ENCODE measurements at places on chromosomes 13 and 19.

DNA sequence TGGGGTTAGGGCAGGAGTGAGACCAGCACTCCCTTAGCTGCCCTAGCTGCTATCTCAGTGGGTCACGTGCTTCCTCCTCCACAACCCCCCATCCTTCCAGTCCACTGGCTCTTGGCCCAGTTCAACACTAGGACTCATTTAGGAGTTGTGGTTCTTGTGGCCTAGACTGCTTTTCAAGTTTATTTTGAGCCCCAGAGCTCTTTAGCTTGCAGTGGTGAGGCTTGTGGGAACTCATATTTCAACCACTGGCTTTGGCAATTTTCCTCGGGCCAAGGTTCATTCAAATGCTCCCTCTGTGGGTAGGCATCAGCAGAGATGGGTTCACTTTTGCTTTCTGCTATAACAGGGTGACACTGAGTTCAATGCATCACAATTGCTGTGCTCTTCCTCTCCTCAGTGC is 436.2 kb upstream of the SLITRK5 start:
- no peak for DNase-seq

DNA sequence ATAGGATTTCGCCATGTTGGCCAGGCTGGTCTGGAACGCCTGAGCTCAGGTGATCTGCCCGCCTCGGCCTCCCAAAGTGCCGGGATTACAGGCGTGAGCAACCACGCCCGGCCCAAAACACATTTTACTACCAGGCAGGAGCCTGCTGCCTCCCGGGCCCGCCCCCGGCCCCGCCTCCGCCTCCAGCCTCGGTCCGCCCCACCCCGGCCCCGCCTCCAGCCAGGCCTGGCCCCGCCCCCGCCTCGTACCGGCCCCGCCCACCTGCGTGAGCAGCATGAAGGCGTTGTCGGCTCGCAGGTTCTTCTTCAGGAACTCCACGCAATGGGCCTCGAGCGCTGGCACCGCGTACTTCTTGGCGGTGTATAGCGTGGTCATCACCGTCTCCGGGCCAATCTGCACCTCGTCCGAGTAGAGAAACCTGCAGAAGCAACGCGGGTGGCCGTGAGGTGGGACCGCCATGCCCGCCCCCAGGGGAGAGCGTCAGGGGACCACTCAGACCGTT is 22.7 kb downstream of the BTBD2 start:
- no peak for DNase-seq

GRCh38 chr19:55353356-55353802 is 1.1 kb downstream of the COX6B2 start:
- DNase-seq: no peak

DNA sequence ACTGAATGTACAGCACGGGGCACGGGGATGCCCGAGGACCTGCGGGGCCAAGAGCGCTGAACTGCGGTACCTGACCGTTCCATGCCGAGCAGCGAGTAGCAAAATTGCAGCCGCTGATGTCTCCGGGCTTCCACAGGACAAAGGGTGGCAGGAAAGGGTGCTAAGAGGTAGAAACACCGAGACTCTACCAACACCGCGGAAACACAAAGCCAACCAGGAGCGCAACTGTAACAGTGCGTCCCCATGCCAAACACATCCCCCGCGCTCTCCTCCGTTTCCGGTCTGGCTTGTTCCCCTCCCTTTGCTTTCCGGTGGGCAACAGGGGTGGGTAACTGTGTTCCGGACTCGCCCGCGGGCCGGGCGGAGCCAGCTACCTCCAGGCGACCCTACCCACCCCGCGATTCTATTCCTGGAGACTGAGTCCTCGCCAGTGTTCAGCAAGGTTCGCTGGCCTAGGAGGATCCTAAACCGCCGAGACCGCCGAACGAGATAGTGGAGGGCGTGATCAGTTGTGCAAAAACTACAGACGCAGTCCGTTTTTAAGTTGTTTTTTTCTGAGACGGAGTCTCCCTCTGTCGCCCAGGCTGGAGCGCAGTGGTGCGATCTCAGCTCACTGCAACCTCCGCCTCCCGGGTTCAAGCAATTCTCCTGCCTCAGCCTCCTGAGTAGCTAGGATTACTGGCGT is 34.9 kb upstream of the NEK3 start:
- peak; percentile 93 for DNase-seq

DNA sequence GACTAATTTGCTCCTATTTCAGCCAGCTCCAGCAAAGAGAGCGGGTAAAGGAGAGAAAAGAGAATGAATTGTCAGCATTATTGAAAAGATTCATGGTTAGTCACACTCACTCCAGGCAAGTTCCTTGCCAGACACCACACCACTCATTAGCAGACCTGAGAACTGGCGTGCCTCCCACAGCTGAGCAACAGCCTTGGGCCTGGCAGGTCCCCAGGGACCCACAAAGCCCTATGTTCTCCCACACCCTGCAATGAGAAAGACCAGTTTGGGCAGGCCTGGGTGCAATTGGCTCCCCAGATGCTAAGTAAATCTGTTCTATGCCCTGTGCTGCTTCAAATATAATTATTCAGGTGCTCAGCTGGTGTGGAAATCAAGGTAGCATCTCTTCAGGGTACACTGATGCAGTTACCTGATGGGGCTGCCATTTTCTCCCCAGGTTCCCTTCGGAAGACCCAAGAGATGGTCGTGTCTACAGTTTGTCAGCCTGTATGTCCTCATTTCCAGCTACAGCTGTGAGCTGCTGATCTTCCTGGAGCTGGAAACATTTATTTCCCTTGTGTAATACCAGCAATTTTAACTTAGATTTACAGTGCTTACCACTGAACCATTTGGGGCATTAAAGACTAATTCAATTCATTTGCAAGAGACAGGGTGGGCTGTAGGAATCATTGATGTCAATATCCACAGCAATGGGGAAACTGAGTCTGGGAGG is 405.0 kb downstream of the COG6 start:
- peak; percentile 92 for DNase-seq

DNA sequence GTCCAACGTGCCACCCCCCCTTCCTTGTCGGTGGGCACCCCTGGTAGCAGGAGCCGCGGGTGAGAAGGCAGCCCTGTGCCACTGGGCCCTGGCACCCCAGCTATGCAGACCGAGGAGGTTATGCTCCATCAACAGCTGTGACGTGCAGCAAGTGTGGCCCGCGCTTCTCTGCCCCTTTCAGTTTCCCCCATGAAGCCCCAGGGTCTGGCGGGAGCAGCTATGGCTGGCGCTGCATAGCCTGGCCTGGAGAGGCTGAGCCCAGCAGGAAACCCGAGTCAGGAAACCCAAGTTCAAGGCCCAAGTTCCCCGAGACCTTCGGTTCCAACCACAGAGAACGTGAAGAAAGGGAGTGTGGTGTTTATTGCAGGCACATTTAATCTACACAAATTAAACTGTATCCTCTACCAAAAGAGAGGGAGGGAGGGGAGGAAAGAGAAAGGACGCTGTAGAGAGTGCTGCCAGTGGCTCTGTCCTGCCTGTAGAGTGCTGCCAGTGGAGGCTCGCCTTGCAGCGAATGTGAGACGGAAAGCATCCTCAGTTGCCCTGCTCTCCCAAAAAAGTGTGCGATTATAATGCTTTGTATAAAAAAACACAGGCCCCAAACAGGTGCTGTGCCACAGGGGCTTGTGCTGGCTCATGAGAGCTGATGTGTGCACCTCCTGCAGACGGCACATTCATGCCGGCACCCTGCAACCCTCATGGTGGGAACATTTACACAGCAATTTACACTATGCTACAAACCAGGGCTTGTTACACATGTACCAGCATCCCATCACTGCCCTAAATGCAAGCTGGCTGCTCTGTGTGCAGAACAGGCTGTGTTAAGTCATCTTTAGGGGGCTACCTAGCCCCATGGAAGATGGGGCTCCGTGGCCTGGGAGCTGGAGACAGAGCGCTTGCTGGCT is 16.3 kb downstream of the POP4 start:
- no peak for DNase-seq

- DNase-seq: no peak
These were observed 1.4 kb upstream of the OR7G3 start for GRCh38 chr19:9128171-9128570.

DNA sequence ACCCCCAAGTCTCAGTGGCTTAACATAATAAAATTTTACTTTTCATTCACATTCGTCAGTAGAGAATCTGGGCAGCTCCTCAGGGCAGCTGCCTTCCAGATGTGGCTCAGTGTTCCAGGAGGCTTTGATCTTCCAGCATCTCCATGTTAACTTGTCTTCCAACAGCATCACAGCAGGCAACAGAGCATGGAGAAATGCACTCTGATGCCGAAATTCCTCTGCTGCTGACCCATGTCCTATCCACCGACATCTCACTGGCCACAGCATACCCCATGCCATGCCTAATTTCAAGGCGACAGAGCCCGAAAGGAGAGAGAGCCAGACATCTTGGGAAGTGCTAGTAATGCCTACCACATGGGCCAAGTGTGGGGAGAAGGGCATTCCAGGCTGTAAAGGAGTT is 64.9 kb upstream of the MEDAG start:
- no peak for DNase-seq

DNA sequence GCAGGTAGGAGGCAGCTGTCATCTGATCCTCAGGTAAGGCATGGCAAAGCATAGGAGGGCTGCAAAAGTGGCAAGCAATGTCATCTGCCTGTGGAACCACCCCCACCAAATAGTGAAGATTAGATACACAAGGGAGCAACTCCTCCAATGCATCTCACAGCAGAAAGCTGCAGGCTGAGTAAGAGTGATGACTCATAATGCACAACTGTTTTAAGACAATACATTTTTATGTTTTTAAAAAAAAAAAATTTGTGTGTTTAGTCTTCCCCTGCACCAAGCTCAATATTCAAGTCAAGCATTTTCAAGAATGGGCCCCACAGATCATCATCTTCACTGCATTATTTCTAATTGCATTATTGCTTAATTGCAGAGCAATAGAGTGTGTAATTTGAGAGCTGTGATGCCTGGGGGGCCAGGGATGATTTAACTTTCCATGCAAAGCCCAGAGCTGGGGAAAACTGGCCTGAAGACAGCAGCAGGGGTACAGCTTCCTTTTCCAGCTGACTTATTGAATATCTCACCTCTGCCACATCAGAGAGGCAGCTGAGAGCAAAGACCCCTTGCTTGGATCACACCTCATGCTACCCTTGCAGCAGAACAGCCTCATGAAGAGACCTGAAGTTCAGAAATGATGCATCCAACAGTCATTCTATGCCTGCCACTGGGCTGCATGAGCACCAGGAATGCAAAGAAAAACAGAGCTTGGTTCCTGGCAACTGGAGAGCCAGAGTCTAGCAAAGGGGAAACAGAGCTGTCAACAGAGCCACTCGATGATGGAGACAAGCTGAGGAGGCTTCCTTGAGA is 22.7 kb upstream of the POP4 start:
- no peak for DNase-seq

- no peak for DNase-seq
These were observed 19.5 kb upstream of the ALOX5AP start for GRCh38 chr13:30715837-30716236.

- DNase-seq: no peak
These were observed 1.6 kb downstream of the SOHLH2 start for GRCh38 chr13:36212789-36213188.

DNA sequence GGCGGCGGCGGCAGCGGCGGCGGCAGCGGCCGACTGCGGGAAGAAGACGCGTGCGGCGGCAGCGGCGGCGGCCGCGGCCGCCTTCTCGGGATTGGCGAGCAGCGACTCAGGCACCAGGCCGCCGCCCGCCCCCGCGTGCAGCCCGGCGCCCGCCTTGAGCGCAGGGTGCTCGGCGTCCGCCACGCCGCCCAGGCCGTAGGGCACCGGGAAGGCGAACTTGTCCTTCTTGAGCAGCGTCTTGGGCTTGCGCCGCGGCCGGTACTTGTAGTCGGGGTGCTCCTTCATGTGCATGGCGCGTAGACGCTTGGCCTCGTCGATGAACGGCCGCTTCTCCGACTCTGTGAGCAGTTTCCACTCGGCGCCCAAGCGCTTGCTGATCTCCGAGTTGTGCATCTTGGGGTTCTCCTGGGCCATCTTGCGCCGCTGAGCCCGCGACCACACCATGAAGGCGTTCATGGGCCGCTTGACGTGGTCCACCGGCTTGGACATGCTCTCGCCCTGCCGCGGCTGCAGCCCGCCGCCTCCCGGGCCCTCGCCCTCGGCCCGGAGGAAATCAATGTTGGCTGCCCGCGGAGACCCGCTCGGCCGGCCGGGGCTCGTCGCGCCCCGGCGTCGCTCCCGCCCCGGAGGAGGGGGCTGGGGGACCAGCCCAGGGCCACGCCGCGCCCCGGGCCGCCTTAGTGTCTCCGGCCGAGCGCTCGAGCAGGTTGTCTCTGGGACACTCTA is 621 bp downstream of the SOX21 start:
- no peak for DNase-seq

GRCh38 chr19:2636897-2637683 is 65.4 kb downstream of the GNG7 start:
- DNase-seq: peak; percentile 28

GRCh38 chr13:41514853-41515395 is 57.6 kb downstream of the RGCC start:
- no peak for DNase-seq

GRCh38 chr19:12944104-12944674 is 1.5 kb upstream of the RAD23A start:
- DNase-seq: no peak

DNA sequence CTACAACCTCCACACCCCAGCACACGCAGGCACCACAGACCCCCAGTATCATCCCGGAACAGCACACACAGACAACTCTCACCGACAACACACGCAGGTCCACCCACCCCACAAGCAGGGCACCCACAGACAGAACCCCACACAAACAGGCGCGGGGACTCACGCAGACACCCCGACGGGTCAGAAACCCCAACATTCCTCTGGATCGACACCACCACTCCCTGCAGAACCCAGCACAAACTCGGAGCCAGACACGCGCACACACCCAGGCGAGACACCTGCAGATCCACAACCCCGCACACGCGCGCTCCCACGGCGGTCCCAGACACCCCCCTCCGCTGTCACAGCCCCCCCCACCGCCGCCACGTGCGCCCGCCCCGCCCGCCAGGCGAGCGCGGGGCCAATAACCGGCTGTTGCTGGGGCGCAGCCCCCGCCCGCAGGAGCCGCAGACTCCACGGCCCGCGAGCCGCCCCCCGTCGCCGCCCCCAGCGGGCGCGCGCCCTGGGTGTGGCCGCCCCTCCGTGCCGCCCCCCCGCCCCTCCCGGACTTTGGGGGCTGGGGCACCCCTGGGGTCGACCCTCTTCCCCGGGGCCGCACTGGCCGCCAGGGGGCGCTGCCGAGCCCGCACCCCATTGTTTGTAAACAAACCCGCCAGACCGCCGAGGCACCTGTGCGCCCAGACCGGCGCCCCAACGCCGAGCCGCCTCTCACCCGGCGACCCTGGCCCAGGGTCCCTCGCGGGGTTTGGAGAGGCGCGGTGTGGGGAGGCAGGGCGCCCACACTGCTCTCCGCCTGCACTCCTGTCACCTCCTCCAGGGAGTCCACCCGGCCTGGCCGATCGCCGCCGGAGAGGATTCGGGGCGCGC is 712 bp downstream of the BBC3 start:
- no peak for DNase-seq

DNA sequence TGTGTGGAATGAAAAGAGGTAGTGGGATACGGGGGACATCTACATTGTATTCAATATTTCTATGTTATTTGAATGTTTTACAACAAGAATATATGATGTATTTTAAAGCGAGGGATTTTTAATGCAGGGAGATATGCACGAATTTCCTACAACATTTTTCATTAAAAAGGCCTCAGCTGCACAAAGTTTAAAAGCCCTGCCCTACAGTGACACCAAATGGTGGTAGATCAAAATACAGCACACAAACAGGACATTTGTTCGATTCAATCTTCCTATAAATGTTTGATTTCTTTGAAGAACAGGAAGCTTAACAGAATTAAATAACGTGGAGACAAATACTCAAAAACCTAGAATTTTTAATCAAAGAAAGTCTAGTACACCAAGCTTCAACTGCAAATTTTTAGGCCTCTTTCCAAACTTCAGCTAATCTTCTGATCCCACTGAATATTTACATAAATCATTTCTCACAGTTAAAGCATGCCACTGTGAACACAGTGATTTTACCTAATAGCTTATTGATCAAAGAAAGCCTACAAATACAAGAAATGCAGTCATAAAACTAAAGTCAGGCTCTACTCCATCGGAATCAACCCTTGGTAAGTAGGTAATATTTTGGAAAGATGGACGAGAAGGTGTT is 257.2 kb downstream of the DIAPH3 start:
- peak; percentile 79 for DNase-seq
